ENCODE measurements at places on chromosomes 13 and 19. TPM values are rescaled to one million over a fixed set of nuclear protein-coding genes. Genes with fewer than 3 reads are reported as not detected.

- DNase-seq: no peak
Measured at GRCh38 chr13:80303225-80303811, 37.6 kb downstream of the SPRY2 start.

DNA sequence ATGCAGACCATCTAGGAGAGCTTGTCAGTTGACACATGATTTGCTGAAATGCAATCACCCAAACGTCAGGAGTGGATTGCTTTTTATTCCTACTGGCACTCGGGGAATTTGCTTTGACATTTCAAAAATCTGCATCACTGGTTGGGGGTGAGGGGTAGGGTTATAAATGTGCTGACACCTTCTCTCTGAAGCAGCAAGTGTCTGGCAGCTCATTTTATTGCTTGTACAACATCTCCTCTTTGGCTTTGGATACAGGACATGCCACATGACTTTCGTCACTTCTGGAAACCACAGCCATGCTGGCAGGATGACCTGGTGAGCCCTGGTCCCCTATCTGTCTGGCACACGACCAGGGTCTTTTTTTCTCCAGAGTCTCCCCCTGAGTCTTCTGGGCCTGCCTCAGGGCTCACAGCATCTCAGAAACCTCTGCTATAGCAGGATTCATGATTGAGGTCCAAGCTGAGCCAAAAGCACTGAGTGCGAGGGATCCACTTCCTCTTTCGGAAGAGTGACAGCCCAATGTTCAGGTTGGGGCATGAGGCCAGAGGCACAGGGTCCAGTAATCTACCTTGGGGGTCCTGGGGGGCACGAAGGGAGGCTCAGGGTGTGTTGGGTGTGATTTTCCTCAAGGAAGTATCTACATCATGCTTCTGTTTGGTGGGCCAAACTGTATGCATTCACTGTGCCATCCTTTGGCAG lies 60.1 kb downstream of the HSPH1 start:
- DNase-seq: peak; percentile 67

GRCh38 chr13:81610644-81611043 lies 1269.7 kb upstream of the SPRY2 start:
- DNase-seq: no peak

DNA sequence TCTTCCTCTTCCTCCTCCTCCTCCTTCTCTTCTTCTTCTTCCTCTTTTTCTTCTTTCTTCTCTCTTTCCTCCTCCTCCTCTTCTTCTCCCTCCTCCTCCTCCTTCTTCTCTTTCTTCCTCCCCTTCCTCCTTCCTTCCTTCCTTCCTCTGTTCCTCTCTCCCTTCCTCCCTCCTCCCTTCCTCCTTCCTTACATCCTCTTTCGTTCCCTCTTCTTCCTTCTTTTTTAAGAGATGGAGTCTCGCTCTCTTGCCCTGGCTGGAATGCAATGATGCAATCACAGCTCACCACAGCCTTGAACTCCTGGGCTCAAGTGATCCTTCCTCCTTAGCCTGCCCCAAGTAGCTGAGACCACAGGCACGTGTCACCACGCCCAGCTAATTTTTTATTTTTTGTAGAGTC lies 13.2 kb downstream of the EHD2 start:
- no peak for DNase-seq

DNA sequence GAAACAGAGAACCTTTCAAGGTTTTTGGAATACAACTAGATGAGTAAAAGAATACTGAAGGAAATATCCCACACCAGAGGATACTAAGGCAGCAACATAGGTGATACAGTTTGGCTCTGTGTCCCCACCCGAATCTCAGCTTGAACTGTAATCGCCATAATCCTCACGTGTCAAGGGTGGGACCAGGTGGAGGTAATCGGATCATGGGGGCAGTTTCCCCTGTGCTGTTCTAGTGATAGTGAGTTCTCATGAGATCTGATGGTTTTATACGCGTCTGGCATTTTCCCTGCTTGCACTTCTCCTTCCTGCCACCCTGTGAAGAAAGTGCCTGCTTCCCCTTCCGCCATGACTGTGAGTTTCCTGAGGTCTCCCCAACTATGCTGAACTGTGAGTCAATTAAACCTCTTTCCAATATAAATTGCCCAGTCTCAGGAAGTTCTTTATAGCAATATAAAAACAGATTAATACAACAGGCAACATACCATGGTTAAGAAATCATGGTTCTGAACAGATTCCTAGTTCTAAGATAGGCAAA lies 97.0 kb downstream of the ABCC4 start:
- DNase-seq: no peak

GRCh38 chr19:34985249-34986022 lies 14.7 kb upstream of the GRAMD1A start:
- DNase-seq: peak; percentile 86

DNA sequence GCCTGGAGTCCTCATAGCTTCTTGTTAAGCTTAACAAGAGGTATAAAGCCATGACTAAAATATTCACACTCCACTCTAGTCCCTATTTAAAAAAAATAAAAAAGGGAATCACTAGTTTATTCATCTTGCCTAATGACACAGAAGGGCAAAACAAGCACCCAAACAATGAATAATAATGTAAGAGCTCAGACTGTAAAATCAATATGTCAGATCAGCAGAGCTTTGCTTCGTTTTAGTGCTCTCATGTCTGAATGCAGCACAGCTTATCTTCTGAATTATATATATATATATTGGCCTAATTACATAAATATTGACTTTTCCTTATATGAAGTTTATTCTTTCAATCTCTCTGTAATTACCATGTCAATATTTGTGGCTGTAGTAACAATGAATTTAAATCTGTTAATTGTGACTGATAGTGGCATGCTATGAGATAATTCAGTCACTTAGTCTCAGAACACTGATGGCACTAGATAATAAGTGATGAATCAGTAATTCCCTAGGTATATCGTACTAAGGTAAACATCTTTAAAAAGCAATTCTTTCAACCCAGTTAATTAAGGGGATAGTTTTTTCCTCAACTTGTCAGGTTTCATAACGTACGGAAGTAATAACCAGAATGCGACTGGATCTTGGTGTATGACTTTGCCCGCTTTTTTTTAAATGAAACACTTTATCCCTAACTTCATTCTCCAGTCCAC lies 361.9 kb upstream of the GPC6 start:
- DNase-seq: no peak

Gene CBLC
- not detected for total RNA-seq

- no peak for DNase-seq
Measured at GRCh38 chr13:74006666-74007065, 127.5 kb downstream of the KLF12 start.

- DNase-seq: peak; percentile 66
Measured at GRCh38 chr13:23793711-23794110, 95.5 kb downstream of the MIPEP start.

Gene APOC4
- total RNA-seq: not detected

DNA sequence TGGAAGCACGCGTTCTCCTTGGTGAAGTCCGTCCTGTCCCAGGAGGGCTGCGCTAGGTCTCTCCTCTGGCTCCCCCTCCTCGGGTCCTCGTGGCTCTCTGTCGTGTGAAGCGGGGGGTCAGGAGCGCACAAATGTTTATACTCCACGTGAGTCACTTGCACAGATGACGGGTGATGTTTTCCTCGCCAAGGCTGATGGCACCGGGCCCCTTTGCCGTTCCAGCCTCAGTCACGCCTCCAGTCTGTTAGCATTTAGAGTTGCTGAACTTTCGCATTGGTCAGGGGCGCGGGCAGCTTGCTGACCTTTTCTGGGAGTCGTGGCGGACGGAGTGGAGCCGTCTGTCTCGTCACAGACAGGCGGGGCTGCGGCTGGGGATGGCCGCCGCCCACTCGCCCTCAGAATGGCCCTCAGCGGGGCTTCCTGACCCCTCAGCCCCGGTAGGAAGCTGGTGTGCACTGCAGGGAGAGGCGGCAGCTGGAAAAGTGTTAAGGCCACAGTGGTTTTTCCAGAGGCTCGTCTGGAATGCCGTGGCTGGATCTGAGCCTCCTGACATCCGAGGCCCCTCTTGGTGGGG lies 13.7 kb downstream of the KLHL26 start:
- peak; percentile 85 for DNase-seq

- DNase-seq: no peak
Measured at GRCh38 chr13:101978552-101979315, 423.1 kb downstream of the FGF14 start.

- no peak for DNase-seq
Measured at GRCh38 chr13:83471011-83471410, 411.3 kb downstream of the SLITRK1 start.

Measured in lung microvascular endothelial cell (primary cell).